ENCODE measurements at places on chromosomes 2 and 18. TPM values are rescaled to one million over a fixed set of nuclear protein-coding genes. Genes with fewer than 3 reads are reported as not detected.

DNA sequence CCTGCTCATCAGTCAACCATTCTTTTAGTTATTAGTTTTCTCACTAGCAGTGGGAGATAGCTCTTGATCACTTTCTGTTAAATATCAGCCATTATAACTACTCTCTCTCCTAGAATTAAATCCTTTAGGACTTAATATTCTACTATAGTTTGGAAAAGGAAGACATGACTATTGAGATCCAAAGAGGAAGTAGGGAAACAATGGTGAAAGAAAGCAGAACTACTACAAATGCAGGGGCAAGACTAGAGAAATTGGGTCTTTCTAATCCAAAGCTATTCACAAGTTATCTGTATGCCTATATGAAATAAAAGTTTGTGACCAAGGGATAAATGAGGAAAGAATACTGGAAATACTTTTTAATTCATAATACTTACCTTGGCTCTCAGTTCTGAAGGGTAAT, 65.1 kb downstream of the SRBD1 start:
- no peak for DNase-seq

- DNase-seq = no peak
Observed at GRCh38 chr2:70725505-70725904, 42.5 kb downstream of the ADD2 start.

DNA sequence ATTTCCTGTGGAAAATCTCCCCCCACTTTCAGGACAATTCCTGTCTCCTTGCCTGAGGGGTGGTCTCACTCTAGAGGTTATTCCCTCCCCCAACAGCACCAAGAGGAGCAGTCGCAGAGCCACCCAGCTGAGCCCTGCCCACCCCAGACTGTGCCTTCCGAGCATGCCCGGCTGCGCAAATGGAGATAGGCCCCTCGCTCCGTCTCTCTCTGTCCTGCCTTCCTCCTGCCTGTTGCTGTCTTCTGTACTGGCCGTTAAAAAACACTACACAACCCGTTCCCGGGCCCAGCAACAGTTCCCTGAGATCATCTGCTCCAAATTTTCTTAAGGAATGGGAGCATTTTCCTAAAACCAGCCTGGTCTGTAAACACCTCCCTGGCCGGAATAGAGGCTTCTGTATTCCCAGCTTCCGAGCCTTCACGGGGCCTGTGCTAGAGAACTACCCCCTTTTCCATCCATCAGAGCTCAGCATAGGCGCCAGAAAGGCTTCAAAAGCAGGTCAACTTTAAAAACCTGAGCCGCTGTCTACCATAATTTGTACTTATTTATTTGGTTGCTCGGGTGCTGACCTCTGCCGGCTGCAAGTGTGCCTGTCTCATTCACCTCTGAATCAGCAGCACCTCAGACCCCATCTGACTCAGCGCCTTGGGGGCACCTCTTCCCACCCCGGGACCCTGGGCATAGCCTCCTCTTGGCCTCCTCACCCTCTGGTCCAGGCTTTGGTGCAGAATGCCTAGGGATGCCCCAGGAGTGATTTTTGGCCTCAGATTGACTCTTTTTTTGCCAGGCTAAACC, 159.4 kb downstream of the PXDN start:
- no peak for DNase-seq

The EGR4 gene
- total RNA-seq = not detected

- peak; percentile 68 for DNase-seq
Observed at GRCh38 chr2:196249860-196250259, 78.5 kb upstream of the STK17B start.

- peak; percentile 32 for DNase-seq
Observed at GRCh38 chr2:12501469-12502158, 215.1 kb upstream of the TRIB2 start.

The BCL11A gene
- total RNA-seq = 1.7 TPM

DNA sequence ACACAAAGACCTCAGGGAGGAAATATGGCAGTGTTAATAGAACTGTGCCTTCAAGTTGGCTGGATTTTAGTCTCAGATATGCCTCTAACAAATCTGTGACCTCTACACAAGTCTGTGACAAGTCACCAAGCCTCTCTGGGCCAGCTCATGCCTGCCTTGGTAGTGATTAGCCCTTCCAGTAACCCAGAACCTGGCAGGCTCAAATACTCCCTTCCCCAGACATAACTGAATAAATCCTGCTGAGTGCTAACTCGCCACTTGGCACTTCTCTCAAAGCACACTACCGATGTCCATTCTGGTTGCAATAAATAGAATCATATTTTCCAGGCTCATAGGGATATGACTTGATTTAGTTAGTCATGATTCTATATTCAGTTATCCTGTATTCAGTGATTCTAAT, 15.3 kb upstream of the THSD7B start:
- no peak for DNase-seq

DNA sequence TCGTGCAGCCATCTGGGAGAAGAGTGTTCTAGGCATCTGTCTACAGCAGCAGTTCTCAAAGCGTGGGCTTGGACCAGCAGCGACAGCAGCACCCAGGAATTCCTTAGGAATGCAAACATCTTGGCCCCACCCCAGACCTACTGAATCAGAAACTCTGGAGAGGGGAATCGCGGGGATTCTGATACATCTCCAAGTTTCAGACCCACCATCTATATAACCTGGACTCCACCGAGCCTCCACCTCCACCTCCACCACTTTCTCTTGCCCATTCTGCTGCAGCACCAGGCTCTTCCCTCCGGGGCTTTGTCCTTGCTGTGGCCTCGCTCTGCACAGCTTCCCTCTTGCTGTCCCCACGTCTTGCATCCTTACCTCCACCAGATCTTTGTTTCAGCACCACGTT, 256.4 kb downstream of the BCL2 start:
- peak; percentile 15 for DNase-seq

The CDCA7 gene
- 12.0 TPM for total RNA-seq

DNA sequence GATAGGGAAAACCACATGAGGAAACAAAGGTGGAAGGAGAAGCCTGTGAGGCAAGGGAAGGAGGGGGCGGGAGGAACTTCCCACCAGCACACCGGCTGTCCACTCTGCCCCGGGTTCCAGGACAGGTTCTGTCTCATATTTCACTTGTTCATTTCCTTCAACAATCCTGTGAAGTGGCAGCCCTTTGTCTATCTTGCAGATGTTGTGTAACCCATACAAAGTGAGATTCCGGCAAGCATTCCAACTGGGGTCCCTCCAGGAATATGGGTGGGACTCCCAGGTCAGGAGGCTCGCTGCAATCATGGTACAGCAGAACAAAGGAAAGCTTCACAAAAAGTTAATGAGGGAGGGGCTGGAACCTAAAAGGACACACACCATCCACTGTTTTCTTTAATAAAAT, 271.3 kb upstream of the PXDN start:
- no peak for DNase-seq

The INPP5D gene
- under 0.01 TPM for total RNA-seq

DNA sequence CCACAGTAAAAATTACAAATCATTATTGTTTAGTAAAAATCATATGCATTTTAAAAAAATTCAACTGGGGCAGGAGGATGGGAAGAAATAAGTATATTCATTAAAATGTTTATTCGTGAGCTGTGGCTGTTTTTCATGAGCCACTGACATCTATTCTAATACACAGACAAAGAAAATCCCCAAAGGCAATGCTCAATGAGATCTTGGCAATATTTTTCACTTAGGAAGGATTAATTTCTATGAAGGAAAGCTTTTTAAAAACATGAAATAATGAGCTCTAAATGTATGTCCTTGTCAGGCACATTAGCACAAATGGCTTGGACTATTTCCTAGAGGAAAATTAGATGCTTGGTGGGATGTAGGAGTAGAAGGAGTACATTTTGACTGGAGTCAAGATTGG, 262.0 kb upstream of the MMADHC start:
- DNase-seq = no peak

DNA sequence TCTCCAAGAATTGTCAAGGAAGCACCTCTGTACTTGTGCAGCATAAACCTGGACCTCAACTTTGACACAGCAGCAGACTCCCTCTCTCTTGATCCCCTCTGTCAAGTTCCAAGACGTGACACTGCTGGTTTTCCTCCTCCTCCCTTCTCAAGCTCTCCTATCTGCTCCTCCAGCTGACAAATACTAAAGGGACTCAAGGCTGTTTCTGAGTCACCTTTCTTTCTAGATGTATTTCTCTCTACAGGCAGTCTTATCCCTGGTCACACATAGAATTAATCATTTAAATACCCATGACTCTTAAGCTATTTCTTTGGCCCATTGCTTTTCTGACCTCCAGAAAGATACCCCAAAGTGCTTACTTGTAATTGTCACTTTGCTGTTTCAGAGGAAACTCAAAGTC, 53.5 kb downstream of the SEPTIN10 start:
- peak; percentile 61 for DNase-seq

The FSHR gene
- total RNA-seq = not detected

The DSG1 gene
- not detected for total RNA-seq

DNA sequence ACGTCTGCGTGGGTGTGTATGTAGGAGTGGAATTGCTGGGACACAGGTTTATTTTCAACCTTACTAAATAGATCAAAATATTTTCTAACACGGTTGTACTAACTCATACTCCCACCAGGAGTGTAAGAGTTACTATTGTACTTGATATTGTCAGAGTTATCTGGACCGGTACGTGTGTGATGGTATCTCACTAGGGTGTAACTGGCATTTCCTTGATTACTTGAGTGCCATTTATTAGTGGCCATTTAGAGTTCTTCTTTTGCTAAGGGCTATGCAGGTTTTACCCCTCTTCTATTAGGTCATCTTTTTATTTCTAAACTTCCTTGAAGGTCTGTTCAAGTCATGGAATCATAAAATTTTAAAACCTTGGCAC, 33.5 kb downstream of the CENPO start:
- DNase-seq = no peak

DNA sequence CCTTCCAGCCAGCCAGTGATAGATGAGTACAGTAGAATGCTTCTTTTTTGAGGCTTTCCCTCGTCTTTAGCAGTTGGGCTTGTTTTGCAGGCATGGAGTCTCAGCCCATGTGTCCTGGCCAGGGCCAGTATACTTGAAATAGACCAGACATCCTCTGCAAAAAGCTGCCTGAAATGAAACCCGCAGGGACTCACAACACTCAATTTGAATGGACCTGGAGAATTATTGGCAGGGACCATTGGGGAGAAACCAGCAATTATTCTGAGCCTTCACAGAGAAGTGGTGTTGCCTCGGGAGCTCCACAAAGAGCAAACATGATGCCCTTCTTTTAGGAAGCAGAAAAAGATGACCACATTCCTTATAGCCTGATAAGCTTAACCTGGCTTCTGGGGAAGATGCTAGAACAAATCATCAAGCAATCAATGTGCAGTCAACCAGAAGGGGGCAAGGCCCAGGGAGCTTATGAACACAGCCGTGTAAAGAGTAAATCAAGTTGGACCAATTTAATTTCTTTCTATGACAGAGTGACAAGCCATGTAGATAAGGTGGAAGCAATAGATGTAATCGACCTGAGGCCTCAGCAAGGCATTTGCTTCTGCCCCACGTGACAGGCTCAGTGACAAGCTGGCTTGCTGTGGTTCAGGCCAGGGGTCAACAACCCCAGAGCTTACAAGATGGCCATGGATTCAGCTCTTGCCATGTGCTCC, 42.1 kb downstream of the BOD1L2 start:
- DNase-seq = no peak

DNA sequence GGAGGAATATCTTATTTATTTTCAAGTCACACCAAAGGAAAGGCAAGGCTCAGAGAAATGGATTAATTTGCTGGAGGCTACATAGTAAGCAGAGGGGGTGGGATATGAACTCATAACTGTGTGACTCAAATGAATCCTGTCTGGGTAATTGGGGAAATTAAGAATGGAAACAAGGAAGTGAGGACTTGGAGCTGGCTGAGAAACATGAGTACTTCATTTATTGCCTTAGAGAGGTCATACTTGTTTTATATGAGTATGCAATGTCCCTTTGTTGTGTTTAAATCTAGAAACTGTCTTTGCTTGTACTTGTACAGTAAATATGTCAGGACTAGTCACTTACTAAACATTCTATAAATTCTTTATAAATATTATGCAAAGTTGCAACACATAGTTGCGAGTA, 2166.7 kb upstream of the PIK3C3 start:
- peak; percentile 18 for DNase-seq

The UGT1A7 gene
- not detected for total RNA-seq

The KRTCAP3 gene
- not detected for total RNA-seq

The LIMS3 gene
- total RNA-seq = 12.7 TPM

The PDE11A gene
- total RNA-seq = 0.56 TPM

DNA sequence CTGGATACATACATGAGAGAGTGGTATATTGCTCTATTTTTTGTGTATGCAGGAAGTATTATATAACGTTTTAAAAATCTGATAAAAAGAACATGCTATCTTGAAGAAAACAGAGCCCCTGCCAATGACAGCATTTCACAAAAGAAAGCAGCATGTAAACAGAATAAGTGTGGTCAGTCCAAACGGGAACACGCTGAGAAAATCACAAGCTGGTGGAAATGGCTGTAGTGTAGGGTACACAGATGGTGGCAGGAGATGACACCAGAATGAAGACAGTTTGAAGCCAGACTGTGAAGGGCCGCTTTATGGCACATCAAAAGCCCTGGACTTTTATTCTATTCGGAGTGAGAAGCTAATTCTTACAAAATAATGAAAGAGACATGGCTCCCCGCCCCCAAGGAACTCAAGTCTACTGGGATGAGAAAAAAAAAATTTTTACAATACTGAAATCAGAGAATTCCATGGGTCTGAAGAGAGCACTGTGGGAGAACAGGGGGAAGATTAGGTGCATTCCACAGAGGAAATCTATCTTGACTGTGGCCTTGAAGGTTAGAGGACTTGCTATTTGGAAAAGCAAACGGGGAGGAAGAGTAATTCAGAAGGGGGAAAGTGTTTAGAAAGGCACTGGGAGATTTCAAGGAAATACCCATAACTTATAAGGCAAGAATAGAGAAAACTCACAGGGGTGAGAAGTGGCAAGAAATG, 217.7 kb upstream of the SMAD7 start:
- DNase-seq = no peak

GRCh38 chr2:197079414-197079813, 152.9 kb upstream of the PGAP1 start:
- peak; percentile 41 for DNase-seq

The EMX1 gene
- not detected for total RNA-seq

Measured in IMR-90 (cell line).